ENCODE measurements at places on chromosomes 2 and 18. TPM values are rescaled to one million over a fixed set of nuclear protein-coding genes. Genes with fewer than 3 reads are reported as not detected.

- no peak for DNase-seq
These were observed 7.1 kb downstream of the SH3BP4 start for GRCh38 chr2:234958746-234959395.

DNA sequence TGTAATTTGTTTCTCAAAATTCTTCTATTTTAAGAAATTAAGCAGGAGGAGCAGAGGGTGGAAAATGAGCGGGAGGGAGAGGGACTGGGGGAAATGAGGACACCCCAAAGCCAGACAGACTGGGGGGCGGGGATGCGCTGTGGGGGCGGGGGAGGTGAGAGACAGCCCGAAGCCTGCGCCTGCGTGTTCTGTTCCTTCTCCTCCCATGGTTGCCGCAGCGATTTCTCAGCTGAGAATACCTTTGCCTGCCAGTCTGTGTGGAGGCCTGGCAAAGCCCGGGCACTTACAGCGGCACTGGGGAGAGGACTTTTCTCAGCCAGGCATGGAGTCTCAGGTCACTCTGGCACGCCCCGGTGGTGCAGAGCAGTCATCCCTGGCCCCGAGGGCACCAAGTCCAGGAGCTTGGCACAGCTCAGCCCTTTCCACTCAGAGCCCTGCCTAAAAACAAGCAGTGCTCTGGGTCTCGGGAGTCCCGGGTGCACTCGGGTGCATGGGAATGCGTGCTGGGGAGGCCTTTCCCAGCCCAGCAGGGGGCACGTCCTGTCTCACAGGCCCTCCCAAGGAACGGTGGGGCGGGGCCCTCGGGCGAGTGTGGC lies 289.3 kb upstream of the HS6ST1 start:
- no peak for DNase-seq

DNA sequence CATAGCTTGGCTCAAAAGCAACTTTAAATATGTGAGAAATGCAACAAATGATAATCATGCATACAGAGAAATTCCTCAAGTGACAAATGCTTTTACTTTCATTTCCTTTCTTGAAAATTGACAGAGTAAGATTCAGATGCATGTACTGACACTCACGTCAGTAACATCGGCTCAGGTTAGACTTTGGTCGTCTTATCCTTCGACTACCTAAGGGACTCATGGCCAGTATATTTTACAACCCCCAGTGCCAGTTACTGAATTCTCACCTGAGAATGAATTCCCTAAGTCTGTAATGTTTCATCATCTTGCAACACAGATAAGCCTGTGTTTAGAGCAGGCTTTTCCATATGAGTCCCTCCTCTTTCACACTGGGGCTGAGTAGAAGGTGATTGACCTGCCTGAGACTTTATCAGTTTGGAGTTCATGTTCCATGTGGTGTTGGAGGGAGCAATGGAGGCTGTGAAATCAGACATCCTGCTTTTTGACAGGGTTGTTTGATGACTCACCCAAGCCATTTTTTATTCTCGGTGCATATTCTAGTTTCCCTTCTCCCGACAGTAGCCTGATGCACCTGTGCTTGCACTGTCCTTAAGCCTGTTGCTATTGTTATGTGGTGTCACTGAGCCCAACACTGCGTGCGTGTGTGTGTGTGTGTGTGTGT lies 30.5 kb upstream of the ATP8B1 start:
- no peak for DNase-seq

- DNase-seq, result no peak
These were observed 65.9 kb downstream of the LONRF2 start for GRCh38 chr2:100256416-100256815.

DNA sequence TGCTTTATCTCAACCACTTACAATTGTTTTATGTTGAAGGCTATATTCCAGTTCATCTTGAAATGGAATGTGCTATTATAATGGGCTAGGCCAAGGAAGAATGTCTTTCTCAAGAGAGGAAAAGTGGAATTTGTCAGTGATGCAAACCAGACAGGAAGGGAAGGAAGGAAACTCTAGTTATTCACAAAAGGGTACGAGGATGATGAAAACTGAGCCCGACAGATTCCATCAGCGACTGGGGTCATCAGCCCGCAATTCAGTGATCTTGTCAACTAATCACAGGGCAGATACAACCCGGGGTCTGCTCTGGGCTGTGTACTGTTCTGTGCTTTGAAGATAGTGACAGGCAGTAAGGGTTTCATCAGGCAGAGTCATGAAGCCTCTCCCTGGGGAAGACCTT lies 23.4 kb upstream of the LYPD6 start:
- DNase-seq, result no peak

DNA sequence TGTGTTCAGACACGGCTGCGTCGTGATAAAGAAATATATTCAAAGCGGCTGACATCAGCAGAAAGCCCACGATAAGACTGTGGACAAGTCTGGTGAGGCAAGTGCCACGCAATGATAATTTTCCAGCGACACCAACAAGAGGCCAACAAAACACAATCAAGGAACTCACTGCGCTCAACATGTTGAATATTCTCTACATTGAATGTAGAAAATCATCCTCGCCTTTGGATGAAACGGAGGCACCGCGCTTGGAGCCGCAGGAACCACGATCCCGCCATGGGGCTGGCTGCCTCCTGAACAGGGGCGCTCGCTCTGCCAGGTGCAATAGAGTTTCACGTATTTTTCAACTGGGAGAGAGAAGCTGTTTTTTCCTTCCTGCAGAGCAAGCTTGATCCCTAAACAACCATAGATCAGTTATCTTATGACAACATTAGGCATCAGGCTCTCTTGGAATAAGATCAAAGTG lies 220.3 kb downstream of the ATAD2B start:
- no peak for DNase-seq

DNA sequence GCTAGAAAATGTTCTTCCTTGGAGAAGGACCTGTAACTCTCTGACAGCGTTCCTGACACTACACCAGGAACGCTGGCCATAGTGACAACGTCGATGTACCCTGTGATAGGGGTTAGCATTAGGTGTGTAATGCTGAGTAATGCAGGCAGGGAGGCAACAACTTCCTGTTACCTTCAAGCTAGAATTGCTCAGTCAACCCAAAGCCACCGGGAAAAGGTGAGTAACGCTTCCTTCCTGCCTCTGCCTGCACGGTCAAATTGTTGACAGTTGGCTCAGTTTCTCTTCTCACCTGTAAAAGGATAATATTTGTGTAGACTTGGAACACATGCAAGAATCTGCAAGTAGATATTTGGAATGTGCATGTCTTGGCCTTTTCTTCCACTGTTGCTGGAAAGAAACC lies 12.7 kb downstream of the FAM110C start:
- no peak for DNase-seq

- no peak for DNase-seq
These were observed 45.0 kb upstream of the EML4 start for GRCh38 chr2:42124011-42124785.

CETN1 gene
- not detected for polyA plus RNA-seq

GMPPA gene
- 35.0 TPM for polyA plus RNA-seq

GYPC gene
- 54.9 TPM for polyA plus RNA-seq

Data from right renal pelvis (tissue), 4 donors.